ENCODE measurements at places on chromosomes 1 and 21.

DNA sequence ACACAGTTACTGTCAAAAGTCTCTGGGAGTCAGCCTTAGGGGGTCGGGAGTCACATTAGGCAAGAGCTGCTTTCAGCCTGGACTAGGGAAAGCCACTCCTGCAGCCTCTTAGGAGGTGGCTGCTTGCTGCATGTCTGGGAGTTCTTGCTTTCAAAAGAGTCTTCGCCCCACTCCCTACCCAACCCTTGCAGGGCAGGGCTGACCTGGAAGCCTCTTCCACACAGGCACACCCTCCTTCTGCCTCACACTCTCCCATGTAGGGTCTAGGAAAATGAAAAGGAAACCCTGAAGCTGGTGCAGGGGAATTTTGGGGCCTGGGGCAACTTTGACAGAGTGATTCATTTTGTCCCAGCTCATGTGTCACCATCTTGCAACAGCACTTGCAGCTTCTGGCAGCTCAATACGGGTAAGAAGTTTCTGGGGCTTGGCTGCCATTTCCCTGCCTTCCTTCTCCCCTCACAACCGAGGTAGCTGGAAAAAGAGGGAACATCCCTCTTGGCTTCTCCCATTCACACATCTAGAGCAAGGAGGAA is 37.3 kb downstream of the KCND3 start:
- no peak for ATAC-seq

DNA sequence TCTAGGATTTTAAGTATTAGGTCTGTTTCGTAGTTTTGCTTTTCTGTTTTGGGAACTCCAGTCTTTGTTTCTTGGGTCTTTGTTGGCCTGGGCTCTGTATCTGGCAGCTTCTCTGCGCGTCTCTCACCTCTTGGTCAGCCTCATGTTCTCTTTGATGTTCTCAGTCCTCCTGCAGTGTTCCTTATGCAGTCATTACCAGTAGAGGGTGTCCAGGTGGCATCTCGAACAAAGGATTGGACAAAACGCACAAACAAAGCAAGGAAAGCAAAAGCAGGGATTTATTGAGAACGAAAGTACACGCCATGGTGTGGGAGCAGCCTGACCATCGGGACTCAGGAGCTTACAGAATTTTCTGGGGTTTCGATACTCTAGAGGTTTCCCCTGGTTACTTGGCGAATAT is 133.7 kb upstream of the COL6A1 start:
- no peak for ATAC-seq

DNA sequence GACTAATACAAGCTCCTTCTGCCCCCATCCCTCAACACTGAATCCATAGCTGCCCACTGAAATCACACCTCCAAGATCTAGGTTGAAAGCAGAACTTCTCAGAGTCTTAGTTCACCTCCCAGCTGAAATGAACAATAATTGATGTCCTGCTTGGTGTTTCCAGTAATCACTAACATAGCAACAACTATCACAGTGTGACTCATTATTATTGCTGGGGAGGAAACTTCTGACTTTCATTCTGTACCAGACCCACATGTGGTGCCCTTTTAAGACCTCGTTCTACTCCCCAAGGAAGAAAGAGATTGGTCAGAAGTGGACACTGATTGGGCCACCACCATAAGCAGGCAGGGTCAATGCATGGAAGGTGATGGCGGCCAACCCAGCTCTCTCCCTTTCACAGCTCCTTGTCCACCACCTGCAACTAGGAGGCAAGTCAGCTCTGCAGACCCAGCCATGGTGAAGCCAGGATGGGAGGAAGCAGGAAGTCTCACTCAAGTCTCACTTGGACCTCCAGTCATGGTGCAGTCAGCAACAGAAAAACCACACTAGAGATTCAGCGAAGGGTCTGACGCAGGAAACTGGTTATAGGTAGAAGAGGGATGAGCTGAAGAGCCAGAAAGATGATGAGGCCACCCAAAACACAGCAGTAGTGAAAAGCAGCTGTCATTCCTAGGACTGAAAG is 720.2 kb downstream of the PTPRU start:
- ATAC-seq: no peak

- ATAC-seq: no peak
Measured at GRCh38 chr21:31926498-31926897, 53.7 kb downstream of the HUNK start.

GRCh38 chr1:68973459-68974244 is 476.8 kb upstream of the DEPDC1 start:
- ATAC-seq: no peak

GRCh38 chr21:15063814-15064575 is 805 bp downstream of the NRIP1 start:
- ATAC-seq: no peak

DNA sequence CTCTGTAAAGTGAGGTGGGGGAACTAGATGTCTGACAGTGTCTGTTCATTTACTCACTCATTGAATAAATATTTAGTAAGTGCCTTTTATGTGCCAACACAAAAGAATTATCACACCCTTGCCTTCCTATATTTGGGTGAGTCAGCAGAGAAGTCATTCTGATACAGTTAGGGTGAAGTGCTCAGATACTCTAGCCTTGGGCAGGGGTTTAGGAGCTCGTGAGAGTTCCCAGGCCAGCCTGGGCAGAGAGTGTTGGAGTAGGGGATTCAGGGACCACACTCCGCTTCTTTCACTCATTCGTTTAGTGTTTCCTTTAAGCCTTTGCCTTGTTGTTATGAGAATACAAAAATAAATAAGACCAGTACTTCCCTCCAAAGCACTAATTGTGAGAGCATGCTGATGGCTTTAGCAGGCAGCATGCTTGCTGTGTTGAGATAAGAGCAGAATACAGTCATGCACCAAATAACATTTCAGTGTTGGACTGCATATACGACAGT is 83.9 kb downstream of the DYRK1A start:
- peak; percentile 20 for ATAC-seq

DNA sequence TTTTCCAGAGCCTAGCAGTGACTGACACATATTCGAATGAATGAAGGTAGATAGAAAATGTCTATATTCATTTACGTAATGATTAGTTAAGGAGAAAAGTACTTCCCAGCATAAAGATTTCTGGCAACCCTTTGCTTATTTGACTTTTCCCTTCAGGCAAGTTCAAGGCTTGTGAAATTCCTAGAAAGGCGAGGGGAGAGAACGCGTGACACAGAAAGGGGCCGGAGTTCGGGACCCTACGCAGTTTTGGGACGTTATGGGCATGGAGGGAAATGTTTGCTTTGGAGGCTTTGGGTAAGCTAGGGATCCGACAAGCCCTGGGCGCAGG is 472 bp upstream of the USP25 start:
- ATAC-seq: no peak

All from SK-N-SH treated with all-trans-retinoic acid at 6 μM for 48 hours (cell line).